Kidney epithelial cell (primary cell): ENCODE measurements at places on chromosomes 4 and X. TPM values are rescaled to one million over a fixed set of nuclear protein-coding genes. Genes with fewer than 3 reads are reported as not detected.

GRCh38 chrX:153527208-153527607, 9.8 kb downstream of the ATP2B3 start:
- DNase-seq, result no peak

DNA sequence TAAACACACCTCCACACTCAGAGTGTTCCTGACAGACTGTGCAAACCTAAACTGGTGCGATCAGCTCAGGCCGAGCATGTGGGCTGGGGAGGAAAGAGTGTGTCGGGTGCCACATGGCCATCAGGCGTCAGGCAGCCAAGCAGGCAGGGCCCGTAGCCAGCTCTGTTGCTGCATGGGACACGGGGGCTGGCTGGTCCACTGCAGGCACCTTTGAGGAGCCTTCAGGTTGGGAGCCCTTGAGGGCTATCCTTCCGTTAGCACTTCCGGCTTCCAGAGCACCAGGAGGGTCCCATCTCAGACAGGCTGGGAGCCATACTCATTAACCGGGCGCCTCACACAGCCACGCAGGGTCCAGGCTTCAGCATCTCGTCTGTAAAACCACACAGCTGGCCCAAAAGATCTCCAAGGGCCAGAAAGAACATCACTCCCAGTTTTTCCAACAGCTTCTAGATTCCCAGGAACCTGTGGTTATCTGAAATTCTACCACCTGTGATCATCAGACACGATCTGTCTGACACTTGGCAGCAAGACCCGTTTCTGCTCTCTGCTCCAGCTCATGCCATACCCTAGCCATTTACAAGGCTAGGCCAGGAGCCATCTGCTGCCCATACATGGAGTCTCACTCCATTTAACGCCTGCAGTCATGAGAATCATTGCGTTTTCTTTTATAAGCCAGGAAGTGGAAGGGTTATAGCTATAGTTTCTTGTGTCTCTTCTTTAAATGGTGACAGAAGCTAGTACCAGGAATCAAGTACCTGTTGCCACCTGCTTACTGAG, 87.5 kb downstream of the NSUN7 start:
- DNase-seq, result no peak

DNA sequence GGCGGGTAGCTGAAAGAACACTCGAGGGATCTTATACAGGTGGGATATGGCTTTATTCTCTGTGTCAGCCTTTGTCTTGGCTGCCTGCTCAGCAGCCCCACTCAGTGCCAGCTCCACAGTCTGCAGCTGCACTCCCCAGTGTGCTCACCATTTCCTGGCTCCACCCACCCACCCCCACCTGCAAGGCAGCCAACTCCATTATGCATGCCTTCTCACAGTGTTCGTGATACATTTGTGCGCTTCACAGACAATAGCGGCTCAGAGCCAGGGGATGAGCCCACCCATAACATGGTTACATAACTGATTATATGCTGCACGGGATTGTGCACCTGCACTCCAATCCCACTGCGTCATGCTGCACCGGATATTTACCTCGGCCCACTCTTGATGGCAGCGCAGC, 8.8 kb upstream of the TMEM128 start:
- no peak for DNase-seq

Gene STBD1
- 6.1 and 7.4 TPM in 2 replicates for total RNA-seq

Gene AVPR2
- 0.08 and 0.21 TPM in 2 replicates for total RNA-seq

GRCh38 chrX:73963682-73964081, 340.3 kb upstream of the ZCCHC13 start:
- no peak for DNase-seq

Gene CT45A10
- not detected in 2 replicates for total RNA-seq

GRCh38 chrX:16664626-16665025, 14.7 kb downstream of the S100G start:
- no peak for DNase-seq

DNA sequence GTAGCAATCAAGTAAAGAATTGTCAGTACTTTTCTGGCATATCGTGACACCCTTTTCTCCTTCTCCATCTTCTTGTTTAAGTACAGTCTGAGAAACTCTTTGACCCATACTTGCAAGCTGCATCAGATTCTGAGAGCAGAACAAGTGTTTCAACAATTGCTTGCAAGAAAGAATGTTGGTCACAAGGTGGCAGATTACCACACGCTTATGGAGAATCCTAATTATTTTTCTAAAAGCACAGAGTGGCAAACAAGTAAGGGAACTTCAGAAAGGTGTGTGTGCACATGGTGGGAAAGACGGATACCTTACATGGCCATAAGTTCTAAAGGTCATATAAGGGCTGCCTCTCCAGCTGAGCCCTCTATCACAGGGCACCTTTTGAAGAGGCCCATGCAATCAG, 136.4 kb upstream of the FGF13 start:
- no peak for DNase-seq

DNA sequence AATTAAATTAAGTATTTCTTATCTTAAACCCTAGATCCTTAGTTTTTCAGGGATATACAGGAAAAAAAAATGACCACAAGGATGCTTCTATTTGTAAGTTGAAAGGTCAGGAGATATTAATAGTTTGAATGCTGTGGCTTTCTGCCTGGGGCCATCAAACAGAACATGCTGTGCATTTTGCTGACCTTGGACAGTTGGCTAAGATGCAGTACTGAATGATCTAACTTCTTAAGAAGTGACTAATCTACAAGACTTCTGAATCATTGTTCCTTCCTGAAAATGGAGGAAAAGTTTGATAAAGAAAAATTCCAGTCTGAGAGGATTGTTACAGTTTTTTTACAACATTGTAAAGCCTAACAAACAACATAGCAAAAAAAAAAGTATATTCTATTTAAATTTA, 237.8 kb upstream of the JADE1 start:
- peak; percentile 88 for DNase-seq

DNA sequence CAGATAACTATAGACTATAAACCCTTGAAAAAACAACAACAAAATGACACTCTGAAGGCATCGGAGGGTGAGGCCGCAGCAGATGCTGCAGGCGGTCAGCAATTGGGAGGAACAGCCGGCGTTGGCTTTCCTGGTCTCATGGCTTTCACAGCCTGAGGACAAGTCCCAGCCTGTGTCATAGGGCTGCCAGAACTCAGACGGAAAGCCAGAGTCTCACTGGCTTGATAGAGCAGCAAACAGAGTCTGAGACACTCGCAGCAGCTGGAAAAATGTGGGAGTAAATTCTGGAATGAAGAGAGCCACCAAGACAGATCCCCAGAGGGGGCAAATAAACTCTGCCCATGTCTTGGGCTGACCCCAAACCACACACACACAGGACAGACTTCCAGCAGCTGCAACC, 86.3 kb downstream of the PPP2R2C start:
- DNase-seq, result no peak

- DNase-seq, result no peak
Measured at GRCh38 chr4:68373513-68373912, 23.6 kb upstream of the YTHDC1 start.

DNA sequence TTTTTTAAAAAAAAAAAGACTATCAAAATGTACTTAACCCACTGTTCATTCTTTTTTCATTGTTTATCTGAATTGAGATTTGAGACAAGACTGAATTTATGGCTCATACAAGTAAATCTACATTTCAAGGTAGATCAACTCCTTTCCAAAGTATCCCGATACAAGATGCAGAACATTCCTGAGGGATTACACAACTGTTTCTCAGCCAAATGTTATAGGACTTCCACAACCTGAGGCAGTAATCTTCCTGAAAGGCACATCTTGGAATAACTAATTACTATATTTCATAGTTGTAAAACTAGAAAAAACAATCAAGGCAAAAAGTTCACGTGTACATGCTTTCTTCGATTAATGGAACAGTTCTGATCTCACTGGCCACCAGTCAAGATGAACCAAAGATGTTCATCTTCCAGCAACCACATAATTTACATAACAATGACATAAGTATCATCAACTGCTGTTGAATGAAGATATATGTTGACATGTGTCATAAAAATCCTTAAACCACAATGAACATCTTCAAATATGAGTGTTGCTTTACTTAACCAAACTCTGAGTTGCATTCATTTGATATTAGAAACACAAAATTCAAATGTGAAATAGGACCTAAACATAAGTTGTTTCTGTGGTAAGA, 225.2 kb upstream of the DKK2 start:
- no peak for DNase-seq

DNA sequence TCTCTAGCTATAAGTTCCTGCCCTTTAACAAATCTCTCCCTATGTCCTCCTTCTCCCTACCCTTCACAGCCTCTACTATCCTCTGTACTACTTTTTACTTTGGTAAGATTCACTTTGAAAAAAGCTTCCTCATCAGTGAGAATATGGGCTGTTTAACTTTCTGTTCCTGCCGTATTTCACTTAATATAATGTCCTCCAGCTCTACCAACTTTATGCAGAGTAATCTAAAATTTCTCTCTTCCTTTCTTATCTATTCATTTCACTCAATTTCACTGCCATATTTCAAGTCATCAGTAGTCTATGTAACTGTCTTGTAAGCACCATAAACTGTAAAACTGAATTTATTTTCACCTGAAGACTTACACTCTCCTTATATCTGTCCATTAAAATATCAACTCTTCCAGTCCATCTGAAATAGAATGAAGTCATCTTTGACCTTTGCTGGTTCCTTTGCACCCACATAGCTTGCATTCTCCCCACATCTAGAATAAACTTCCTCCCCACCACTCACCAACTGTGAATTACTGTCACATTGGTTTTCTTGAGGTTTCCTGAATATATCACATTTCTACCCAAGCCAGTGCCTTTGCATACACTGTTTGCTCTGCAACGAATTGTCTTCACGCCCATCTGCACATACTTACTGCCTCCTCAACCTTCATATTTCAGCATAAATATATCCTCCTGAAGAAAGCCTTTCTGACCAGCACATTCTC, 54.6 kb downstream of the ARAP2 start:
- no peak for DNase-seq

GRCh38 chrX:30814978-30815377, 74.1 kb downstream of the TAB3 start:
- DNase-seq, result no peak

DNA sequence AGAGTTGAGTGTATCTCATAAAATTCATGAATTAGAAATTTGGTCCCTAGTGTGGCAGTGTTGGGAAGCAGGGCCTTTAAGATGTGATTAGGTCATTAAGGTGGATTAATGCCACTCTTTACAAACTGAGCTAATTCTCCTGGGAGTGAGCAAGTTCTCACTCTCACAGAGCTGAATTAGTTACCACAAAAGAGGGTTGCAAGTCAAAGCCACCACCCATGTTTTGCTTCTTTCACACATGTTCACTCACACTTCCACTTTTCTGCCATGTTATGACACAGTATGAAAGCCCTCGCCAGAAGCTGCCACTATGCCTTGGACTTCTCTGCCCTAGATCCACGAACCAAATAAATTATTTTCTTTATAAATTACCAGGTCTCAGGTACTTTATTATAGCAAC, 332.1 kb downstream of the ARAP2 start:
- DNase-seq, result no peak

DNA sequence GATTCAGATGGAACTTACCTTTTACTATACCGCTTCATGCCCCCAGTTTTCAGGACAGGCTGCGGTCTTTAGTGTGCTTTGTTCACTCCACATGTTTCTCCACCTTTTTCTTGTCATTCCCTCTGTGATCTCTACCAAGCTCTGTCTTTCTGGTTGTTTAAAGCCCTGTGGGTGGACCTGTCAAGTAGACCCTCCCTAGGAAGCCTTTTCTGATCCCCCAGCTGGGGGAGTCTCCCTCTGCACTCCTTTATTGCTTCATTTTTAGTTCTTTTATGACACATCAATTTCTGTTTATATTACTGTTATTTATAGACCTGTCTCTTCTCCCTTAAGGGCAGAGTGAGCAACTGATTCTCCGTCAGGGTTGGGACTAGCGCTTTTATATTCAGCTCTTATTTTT, 150.2 kb downstream of the C4orf33 start:
- DNase-seq, result no peak

GRCh38 chr4:166128403-166128802, 255.4 kb downstream of the TLL1 start:
- no peak for DNase-seq

DNA sequence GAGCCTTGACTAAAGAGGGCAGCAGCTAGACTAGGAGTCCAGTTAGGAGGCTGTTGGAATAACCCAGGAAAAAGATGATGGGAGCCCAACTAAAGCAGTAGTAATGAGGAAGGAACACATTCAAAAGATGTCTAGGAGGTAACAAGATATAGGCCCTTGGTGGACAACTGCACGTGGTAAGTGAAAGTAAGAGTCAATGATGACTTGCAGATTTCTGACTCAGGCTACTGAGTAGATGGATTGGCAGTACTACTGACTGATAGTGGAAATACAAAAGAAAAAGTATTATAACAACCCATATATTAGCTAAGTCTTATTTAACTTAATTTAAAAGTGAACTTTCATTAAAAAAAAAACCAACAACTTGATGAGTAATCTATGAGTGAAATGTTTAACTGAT, 74.0 kb downstream of the PAK3 start:
- peak; percentile 9 for DNase-seq

- DNase-seq, result no peak
Measured at GRCh38 chr4:107640197-107640596, 79.8 kb downstream of the PAPSS1 start.

Gene GASK1B
- 1.8 and 2.6 TPM in 2 replicates for total RNA-seq
